EH (cell line): ENCODE measurements at places on chromosomes 3 and 15.

GRCh38 chr3:115148142-115148790 lies 1.2 kb upstream of the ZBTB20 start:
- DNase-seq, result peak; percentile 33

GRCh38 chr15:29470794-29471193 lies 201.2 kb upstream of the NSMCE3 start:
- no peak for DNase-seq

GRCh38 chr3:12925648-12926047 lies 84.3 kb upstream of the RPL32 start:
- DNase-seq, result no peak

DNA sequence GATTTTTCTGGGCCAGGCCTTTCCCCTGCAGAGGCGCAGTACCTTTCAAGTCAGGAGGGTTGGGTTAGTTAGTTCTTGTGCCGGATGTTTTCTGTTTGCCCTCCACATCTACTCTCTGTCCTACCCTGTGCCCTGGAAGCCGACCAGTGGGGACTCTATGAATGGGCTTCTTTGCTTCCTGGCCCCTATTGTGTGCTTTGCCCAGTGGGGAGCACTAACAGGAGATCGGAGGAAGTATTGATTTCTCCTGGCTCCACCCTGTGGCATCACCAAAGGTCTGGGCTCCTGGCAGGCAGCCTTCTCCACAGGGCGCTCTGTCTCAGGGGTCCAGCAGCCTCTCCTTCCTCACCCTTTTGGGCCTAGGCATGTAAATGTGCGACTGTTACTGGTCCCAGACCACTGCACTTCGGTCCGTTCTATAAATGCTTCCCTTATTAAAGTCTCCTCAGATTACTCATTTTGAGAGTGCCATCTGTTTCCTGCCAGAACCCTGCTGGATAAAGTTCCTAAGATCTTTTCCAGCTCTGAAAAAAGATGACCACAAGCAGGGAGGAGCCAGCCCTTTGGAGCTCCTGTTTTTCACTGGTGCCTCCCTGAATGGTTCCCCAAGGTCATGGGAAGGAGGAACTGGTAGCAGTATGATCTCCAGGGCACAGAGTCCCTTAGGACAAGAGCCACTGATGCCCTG lies 44.5 kb downstream of the CTDSPL start:
- DNase-seq, result peak; percentile 86

DNA sequence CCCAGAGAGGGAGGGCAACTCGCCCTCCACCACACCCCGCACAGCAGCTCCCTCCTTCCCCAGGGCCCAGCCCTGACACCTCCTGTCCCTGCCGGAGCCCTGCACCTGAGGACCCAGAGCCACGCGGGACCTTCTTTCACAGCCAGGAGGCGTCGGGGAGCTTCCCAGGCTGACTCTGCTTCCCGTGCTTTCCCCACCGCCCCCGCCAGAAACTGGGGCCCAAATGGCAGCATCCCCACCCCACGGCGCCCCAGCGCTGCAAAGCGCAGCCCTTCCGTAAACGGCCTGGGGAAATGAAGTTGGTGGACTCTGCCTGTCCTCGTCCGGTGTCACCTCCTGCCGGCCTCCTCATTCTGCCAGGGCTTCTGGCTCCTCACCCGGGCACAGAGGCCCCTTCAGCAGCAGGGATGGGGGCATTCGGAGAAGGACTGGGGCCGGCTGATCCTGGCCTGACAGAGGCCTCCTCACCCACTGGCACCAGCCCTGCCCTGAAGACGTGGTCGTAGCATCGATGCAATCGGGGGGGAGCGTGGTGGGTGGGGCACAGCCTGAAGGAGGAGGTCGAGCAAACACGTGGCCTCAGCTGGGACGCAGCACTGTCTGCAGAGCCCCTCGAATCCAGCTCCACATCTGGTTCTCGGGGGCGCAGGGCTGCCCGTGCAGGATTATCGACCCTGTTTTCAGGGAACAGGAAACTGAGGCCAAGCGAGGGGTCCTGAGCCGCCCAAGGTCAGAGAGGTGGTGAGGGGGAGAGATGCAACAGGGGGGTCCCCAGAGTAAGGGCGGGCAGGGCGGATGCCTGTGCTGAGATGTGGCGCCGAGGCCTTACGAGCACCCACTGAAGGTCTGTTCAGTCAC lies 235.4 kb downstream of the XXYLT1 start:
- DNase-seq, result no peak

- DNase-seq, result no peak
Measured at GRCh38 chr3:66227915-66228314, 7.1 kb downstream of the SLC25A26 start.

- DNase-seq, result no peak
Measured at GRCh38 chr15:30992249-30992864, 929 bp upstream of the MTMR10 start.

- DNase-seq, result peak; percentile 72
Measured at GRCh38 chr3:138381950-138382715, 33.8 kb downstream of the MRAS start.

DNA sequence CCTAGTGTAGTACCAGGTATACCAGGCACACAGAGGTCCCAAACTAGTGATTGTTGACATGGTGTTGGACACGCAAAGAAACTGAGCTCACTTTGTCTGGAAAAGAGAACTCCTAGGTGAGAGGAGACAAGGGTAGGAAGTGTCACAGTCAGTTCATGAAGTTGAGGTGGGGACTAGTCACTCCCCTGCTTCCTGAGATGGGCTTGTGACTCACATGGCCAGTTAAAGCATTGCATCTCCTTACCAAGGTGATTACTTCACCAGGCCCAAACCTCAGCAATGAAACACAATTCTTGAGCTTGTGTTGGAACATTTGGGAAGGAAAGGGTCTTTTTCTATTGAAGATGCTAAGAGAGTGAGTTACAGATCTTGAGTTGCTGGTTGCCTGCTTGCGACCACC lies 49.2 kb upstream of the RAD18 start:
- no peak for DNase-seq

DNA sequence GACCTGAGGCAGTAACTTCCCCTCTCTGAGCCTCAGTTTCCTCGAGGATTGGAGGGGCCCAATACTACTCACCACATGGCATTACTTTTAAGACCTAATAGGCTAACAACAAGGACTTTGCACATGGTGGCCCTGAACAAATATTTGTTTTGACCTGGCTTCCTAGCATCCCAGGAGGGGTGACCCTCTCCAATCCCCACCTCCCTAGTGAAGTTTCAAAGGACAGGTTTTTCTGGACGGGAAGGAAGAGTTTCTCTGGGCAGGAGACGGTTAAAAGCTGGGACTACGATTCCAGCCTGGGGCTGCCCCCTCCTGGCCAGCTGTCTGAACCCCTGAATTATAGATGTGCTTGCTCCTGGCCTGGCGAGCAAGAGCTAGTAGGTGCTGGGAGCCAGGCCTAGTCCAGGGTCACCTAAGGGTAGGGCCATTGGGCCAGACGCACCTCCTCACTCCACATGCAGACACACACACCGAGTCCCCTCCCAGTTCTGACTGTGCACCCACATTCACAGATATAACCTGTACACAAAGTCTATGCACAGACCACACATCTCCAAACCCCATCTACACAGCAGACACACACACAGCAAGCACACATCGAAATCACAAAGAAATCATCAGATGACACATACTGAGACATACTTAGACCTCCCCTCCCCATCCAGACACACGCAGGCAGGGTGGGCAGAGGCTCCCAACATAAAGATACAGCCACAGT lies 2.7 kb upstream of the ISL2 start:
- peak; percentile 20 for DNase-seq

DNA sequence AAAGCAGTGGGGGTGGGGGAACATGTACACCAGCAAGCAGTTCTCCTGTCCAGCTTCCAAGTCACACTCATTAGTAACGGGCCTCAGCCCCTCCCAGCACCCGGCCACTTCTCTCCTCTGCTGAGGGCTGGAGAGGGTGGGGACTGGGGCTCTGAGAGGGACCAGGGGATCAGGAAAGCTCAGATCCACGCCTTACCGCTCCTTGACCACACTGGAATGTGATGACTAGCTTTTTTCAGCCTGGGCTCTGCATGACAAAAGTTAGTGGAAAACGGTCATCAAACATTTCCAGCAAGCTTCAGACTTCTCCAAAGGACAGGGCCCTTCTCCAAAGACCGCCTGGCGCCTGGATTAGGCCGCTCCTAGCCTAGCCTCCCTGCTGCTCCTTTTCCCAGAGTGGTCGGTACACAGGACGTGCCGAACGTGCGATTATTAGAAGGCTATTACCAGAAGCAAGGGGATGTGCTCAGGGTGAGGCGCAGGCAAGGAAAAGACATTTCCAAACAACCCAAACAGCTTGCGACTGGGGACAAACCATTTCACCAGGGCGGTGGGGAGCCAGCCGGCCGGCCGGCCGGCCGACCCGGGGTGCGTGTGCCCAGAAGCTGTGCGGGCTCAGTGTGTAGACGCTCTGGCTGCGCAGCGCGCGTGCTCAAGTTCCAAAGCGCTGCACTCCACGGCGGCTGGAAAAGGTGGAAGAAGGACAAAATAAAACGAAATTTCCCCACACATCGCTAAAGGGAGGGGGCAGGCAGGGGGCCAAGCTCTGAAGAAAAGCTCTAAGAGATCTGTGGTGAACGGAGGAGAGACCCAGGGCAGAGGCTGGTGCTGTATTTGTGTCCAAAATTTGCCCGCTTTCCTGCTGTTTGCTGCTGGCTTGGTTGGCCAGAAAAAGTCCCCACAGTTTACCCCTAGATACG lies 51.0 kb upstream of the SSR3 start:
- DNase-seq, result peak; percentile 87

- no peak for DNase-seq
Measured at GRCh38 chr3:143693506-143693905, 154.8 kb downstream of the SLC9A9 start.

DNA sequence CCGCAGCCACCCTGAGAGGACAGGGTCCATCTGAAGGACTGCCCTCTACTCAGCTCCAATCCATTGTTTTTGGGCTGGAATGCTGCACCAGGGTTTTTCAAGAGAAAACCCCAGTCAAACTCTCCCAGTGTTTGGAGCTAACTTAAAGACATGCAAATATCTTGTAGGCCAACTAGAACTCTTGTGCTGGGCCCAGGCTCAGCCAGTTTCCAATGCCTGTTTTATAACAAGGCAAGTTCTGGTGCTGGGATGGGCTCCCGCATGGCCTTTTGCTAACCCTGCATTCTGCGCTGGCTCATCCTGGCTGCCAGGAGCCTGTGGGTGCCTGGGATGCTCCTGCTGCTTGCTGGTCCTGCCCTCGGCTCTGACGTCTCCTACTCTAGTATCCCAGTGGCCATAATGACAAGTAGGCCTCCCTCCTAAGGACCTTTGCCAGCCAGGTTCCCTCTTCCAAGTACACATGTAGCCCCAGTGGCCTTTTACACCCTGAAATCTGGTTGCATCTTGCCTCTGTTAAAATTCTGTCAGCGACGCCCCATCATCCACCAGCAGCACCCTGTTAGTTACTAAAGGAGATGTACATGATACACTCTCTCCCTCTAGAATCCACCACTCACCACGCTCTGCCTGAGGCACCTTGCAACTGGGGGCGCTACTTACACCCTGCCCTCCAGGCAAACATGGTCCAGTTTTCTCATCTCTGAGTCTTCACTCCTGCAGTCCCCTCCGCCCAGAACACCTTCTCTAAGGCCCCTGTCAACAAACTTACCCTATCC lies 30.5 kb upstream of the RAB6B start:
- DNase-seq, result no peak

DNA sequence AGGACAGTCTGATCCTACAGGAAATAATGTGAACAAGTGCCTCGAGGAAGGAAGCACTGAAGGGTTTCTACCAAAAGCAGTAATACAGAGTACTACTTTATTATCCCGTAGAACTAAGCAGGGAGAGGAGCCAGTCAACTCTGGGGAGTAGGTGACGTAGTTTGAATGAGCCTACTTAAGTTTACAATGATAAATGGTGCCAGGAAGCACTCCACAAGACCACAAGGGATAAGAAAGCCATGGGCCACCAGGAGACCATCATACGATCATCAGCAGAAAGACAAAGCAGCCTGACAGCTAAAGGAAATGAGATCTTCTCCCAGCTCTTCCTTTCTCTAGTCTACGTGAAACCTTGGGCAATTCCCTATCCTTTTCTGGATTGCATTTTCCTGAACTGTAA lies 27.3 kb downstream of the SST start:
- DNase-seq, result no peak

GRCh38 chr3:69791919-69792399 lies 52.7 kb downstream of the MITF start:
- peak; percentile 72 for DNase-seq
